ENCODE measurements at places on chromosomes 12 and 14.

- DNase-seq: peak; percentile 21
Observed at GRCh38 chr14:86462193-86462753, 932.3 kb downstream of the FLRT2 start.

DNA sequence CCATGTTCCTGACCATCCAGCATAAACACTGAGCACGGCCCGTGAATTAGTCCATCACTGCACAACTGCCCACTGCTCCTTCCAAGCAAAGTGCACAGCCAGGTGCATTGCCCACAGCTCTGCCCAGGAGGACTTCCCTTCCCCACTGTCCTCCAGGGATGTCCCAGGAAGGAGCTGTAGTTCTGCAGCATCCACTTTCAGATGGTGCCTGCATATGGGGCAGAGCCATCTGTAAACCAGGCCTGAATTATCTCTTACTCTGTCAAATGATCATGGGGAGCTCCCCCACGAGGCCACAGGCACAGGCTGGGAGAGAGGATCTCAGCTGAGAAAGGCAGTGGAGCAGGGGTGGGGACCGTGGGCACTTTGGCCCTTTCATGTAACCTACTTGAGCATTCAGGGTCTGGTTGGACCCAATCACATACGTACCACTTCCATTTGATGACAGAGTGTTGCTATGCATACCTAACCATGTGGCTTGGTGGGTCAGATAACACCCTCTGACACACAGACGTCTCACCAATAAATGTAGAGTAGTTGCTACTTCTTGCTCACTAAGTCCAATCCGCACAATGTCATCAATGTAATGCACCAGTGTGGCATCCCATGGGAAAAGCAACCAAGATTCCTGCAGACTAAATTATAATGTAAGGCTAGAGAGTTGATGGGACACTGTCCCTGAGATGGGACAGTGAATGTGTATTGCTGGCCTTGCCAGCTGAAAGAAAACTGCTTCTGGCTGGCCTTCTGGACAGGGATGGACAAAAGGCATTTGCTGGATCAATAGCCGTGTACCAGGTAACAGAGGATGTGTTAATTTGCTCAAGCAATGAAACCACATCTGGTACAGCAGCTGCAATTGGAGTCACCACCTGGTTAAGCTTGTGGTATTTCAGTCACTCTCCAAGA is 113.8 kb upstream of the C14orf180 start:
- DNase-seq: no peak

GRCh38 chr12:67517181-67517887 is 131.2 kb upstream of the DYRK2 start:
- no peak for DNase-seq

GRCh38 chr14:73208390-73208789 is 28.9 kb upstream of the PAPLN start:
- DNase-seq: no peak

GRCh38 chr12:40825156-40825555 is 132.9 kb downstream of the CNTN1 start:
- no peak for DNase-seq

- peak; percentile 58 for DNase-seq
Observed at GRCh38 chr12:13962699-13963098, 18.7 kb downstream of the GRIN2B start.

DNA sequence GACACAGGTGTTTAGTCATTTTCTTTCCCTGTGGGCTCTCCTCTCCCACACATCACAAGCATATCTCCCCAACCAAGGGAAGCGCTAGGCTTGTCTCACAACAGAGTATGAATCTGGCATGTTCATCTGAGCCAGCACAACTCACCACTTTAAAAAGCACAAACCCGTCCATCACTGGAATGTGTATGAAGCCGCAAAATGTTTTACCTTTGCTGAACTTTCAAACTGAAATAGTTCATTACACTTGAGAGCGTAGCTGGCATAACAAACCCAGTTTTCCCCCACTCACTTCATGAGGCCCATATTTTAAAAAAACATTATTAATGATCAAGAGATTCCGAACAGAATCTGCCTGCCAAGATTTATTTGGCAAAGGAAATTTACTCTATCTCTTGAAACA is 15.8 kb downstream of the NID2 start:
- no peak for DNase-seq

DNA sequence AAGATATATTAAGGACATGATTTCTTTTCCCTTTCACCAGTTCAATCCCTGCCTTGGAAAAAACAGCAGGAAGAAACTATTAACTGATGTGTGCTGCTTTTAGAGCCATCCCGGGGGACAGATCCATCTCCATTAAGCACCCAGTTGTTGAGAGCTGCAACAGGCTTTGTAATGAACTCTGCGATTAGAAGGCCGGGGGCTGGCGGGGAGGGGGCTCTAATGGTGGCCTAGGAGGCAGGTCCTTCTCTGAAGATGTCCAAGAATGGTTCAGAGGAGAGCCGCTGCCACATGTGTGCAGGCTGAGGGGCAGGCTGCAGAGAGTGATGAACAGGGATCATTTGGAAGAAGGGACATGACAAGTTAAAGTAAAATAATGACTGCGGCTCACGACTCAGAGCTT is 67.8 kb downstream of the GALNT8 start:
- DNase-seq: no peak

DNA sequence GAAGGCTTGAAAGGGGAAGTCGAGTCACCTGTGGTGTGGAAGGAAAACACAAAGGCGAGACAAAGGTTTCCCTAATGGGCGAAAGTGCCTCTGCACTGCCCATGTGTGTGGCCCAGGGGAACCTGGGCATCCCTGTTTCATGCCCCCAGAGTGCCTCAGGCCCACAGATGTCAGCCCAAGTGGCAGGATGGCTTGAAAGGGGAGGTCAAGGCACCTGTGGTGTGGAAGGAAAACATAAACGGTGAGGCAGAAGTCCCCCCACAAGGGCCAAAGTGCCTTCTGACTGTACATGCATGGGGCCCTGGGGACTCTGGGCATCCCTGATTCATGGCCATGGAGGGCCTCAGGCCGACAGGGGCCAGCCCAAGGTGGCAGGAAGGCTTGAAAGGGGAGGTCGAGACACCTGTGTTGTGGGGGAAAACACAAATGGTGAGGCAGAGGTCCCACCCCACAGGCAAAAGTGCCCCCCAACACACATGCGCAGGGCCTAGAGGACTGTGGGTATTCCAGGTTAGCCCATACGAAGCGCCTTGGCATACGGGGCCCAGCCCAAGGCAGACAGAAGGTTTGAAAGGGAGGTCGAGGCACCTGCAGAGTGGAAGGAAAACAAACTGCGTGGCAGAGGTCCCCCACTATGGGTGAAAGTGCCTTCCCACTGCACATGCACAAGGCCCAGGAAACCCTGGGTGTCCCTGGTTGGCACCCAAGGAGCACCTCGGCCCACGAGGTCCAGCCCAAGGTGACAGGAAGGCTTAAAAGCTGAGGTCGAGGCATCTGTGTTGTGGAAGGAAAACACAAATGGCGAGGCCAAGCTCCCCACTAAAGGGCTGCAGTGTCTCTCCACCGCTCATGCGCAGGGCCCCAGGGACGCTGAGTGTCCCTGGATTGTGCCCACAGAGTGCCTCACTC is 382.3 kb downstream of the ALG10 start:
- DNase-seq: no peak

- no peak for DNase-seq
Observed at GRCh38 chr14:88840926-88841325, 16.5 kb downstream of the TTC8 start.

DNA sequence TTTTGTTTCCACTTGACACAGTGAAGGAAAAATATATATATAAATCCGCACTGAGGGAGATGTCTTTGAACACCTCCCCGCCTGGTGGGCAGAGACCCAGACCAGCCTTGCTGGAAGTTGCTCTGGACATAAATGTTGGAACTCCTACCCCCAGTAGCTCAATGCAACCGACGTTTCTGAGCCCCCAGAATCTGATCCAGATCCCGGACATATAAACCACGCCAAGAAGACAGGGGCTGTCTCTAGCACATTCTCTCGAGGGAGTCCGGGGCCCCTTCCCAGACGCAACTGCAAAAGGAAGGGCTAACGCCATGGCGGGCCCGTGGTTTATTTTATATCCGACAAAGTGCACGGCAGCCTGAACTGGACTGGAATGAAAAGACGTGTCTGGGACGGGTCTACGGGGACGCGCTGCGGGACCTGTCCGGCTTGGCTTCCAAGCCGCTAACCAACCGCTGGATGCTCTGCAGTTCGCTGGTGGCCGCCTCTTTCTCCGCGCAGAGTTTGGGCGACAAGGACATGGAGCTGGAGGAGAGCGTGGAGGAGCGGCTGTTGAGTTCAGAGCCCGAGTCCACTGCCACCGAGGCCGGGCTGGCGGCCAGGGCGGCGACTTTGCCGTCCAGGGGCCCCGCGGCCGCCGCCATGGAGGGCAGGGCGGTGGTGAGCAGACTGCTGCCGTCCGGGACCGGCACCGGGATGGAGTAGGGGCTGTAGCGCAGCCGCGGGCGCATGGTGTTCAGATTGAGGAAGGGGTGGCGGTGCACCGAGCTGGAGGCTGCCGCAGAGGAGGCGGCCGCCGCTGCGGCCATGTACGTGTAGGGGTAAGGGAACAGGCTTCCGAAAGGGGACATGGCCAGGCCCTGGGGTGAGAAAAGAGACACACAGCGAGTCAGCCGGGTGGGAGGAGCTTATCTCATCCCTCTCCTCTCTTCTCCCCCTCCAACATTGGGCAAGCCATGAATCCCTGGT is 12.2 kb downstream of the TBX3 start:
- no peak for DNase-seq

GRCh38 chr12:52677671-52678070 is 2.5 kb downstream of the KRT1 start:
- DNase-seq: no peak

DNA sequence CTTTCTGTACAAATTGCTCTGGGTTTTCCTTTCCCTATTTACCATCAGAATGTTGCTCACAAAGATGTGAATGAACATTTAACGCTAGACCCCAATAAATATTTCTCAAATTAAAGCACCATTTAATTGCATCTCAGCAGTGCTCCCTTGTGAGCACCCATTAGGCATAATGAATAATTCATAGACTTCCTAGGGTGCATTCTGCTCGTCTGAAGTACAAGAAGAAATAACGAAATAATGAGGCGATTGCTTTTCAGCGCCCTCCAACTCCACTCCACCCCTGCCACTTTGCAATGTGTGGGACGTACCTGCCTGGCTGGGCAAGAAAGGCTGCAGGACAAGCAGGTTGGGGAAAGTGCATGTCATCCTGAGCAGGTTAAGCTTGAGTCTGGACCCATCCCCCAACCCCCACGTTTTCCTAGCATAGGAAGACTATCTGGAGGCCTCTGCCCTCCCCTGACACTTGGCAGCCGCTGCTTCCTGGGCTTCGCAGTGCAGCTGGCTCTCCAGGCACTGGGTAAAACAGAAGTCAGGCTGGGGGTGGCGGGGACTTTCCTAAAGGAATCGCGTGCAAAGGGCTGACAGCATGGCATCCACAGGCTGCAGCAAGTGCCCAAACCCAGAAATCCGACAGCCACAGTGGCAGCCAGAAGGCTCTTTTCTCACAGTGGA is 253.7 kb downstream of the DUSP6 start:
- DNase-seq: peak; percentile 74

DNA sequence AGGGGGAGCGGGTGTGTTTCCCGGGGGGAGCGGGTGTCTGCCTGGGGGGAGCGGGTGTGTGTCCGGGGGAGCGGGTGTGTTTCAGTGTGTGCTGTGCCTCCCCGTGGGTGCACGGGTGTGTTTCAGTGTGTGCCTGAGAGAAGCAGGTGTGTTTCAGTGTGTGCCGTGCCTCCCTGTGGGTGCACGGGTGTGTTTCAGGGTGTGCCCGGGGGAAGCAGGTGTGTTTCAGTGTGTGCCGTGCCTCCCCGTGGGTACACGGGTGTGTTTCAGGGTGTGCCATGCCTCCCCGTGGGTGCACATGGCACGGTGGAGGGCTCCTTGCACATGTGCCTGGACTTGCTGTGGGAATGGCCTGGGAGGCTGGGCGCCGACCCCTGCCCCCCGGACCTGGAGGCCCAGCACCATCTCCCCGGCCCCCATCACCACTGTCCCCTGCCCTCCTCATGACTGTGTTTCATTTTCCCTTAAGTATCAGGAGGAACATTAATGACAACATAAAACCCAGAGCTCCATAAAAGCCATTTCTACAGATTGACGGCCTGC is 38.7 kb downstream of the FBRSL1 start:
- no peak for DNase-seq

- peak; percentile 76 for DNase-seq
Observed at GRCh38 chr12:65121049-65121955, at the start of gene WIF1. TSS of gene WIF1 (minus strand) at chr12:65121305. CDS start at chr12:65121191, 114 bp downstream.

GRCh38 chr12:47343684-47344567 is 264.2 kb upstream of the AMIGO2 start:
- DNase-seq: no peak

GRCh38 chr12:28591831-28592230 is 401.6 kb downstream of the CCDC91 start:
- DNase-seq: no peak

GRCh38 chr12:128974881-128975280 is 121.6 kb downstream of the GLT1D1 start:
- no peak for DNase-seq

GRCh38 chr12:108335349-108336119 is 3.6 kb downstream of the CMKLR1 start:
- DNase-seq: no peak

DNA sequence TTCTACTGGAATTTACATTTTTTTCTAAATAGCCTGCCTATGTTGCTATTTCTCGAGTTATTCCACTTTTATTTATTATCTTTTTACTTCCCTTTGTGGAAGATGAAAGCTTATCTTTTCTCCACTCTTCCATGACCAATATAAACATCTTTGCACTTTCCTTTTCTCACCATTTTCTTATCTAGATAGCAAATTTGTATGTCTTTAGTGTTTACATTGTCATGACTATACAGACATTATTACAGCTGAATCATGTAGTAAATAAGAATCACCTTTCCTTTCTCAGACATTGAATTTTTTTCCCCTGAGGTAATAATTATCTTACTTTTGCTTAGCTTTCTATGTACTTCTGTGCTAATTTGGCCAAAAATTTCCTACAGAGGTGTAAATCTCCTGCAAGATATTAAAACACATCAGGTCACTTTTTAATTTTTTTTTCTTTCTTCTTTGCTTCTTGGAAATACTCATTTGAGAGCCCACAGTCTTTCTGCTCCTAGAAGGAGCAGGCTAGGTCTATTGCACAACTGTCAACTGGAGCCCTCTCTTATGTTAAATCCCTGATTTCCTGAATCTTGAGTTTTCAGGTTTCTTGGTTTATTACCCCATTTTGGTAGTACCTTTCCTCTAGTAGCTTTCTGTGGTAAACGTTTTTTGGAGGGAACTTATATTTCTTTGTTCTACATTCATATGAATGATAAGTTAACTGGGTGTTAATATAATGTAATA is 109.0 kb upstream of the ATP2B1 start:
- no peak for DNase-seq

DNA sequence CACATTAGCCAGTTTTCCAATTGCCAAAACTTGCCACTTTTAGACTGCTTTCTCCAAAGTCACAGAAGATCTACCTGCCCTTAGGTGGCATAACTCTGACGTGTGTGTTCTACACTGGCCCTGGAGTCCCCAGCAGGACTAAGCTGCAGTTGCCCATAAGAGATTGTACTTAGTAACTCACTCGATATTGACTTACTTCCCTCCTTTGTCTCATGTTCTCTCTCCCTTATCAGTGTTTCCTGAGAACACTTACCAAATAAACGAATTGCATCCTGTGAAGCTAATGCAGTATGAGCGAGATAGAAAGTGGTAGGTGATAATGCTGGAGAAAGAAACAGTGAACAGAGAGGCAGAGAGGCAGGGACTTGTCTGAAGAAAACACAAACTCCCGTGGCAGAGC is 117.2 kb downstream of the NUAK1 start:
- no peak for DNase-seq

Measured in WTC11 (cell line).